ENCODE measurements at places on chromosomes 3 and 15. TPM values are rescaled to one million over a fixed set of nuclear protein-coding genes. Genes with fewer than 3 reads are reported as not detected.

Gene SCAANT1
- not detected for total RNA-seq

GRCh38 chr3:103365467-103365866, 930.7 kb downstream of the ZPLD1 start:
- no peak for DNase-seq
- H3K36me3 ChIP-seq: no peaks in the 10 kb centered on the region
- no peaks in the 10 kb centered on the region for H3K27me3 ChIP-seq
- H3K4me3 ChIP-seq: no peak overlapping the region
- no peak overlapping the region for H3K27ac ChIP-seq
- no peaks in the 10 kb centered on the region for H3K4me1 ChIP-seq

- no peaks in the 10 kb centered on the region for H3K4me1 ChIP-seq
- H3K36me3 ChIP-seq: no peaks in the 10 kb centered on the region
- DNase-seq: no peak
- no peak overlapping the region for H3K27ac ChIP-seq
These were observed 876 bp upstream of the ZNF385D start for GRCh38 chr3:21751886-21752285.

GRCh38 chr3:31534065-31534425, 1.3 kb downstream of the STT3B start:
- peaks cover 35% of the 10 kb centered on the region for H3K36me3 ChIP-seq
- H3K27me3 ChIP-seq: no peaks in the 10 kb centered on the region
- peak overlapping the region; percentile 98 for H3K4me3 ChIP-seq
- no peak for DNase-seq

DNA sequence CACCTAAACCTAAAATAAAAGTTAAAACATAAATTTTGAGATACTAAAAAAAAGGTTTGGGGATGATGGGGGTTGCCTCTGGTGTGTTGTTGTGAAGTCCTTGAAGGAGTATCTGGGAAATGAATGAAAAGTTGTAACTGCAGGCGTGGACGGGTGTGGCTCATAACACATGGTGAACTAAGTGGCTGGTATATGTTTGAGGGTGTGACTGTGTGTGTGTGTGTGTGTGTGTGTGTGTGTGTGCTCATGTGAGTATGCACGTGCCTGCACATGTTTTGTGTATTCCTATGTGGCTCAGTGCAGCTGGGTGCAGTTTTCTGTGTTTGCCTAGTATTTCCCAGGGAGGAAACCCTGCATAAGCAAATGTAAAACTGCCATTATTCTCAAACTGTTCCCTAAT, 229.9 kb upstream of the TRIM42 start:
- DNase-seq: no peak
- H3K27me3 ChIP-seq: no peaks in the 10 kb centered on the region
- no peak overlapping the region for H3K4me3 ChIP-seq
- no peaks in the 10 kb centered on the region for H3K36me3 ChIP-seq
- no peak overlapping the region for H3K27ac ChIP-seq
- peaks cover 12% of the 10 kb centered on the region for H3K4me1 ChIP-seq

GRCh38 chr3:132564070-132564465, 33.0 kb upstream of the ACKR4 start:
- H3K27ac ChIP-seq: no peak overlapping the region
- no peaks in the 10 kb centered on the region for H3K27me3 ChIP-seq
- H3K4me3 ChIP-seq: no peak overlapping the region
